HCT116 (cell line): ENCODE measurements at places on chromosomes 7 and 10. TPM values are rescaled to one million over a fixed set of nuclear protein-coding genes. Genes with fewer than 3 reads are reported as not detected.

INMT gene
- total RNA-seq = 0.32 TPM

ZMIZ2 gene
- 91.3 TPM for total RNA-seq

RP9 gene
- total RNA-seq = 14.2 TPM

CPN1 gene
- total RNA-seq = 0.12 TPM

GRCh38 chr10:76430061-76430645 lies 998.7 kb downstream of the LRMDA start:
- DNase-seq = no peak

- no peak for DNase-seq
Measured at GRCh38 chr7:151712810-151713125, 164.1 kb downstream of the PRKAG2 start.

- no peak for DNase-seq
Measured at GRCh38 chr10:78388331-78389050, 354.8 kb downstream of the RPS24 start.

- no peak for DNase-seq
Measured at GRCh38 chr10:45419676-45420025, 45.6 kb downstream of the ALOX5 start.

- no peak for DNase-seq
Measured at GRCh38 chr10:62805231-62806099, 945 bp downstream of the ADO start.

DNA sequence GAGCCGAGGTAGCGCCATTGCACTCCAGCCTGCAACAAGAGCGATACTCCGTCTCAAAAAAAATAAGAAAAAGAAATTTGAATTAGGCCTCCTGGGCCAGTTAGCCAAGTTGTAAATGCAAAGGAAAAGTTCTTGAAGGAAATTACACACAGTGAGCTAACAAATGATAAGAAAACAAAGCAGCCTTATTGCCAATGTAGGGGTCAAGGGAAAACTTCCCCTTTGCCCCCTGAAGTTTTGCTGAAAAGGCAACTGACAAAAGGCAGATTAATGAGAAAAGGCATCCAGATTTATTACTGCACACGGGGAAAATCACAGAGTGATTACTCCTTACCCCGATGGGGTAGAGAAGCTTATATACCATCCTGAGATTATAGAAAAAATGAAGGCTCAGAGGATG lies 70.3 kb downstream of the PAPSS2 start:
- DNase-seq = no peak

GRCh38 chr10:131571346-131571745 lies 259.8 kb upstream of the TCERG1L start:
- no peak for DNase-seq
